ENCODE measurements at places on chromosomes 13 and 19. TPM values are rescaled to one million over a fixed set of nuclear protein-coding genes. Genes with fewer than 3 reads are reported as not detected.

PRR36 gene
- not detected for total RNA-seq

EXOC3L2 gene
- total RNA-seq, result 0.73 TPM

FLT3 gene
- total RNA-seq, result 1.6 TPM

NLRP5 gene
- not detected for total RNA-seq

CYP4F12 gene
- total RNA-seq, result 31.9 TPM

SOX21 gene
- 2.9 TPM for total RNA-seq

PGLYRP2 gene
- not detected for total RNA-seq

SKA3 gene
- total RNA-seq, result 2.3 TPM

- H3K27me3 ChIP-seq, result no peaks in the 10 kb centered on the region
- H3K36me3 ChIP-seq, result peaks cover 100% of the 10 kb centered on the region
- H3K27ac ChIP-seq, result no peak overlapping the region
- no peak overlapping the region for H3K4me3 ChIP-seq
- no peak for DNase-seq
Observed at GRCh38 chr19:2228157-2229030, 7.7 kb downstream of the PLEKHJ1 start.

DNA sequence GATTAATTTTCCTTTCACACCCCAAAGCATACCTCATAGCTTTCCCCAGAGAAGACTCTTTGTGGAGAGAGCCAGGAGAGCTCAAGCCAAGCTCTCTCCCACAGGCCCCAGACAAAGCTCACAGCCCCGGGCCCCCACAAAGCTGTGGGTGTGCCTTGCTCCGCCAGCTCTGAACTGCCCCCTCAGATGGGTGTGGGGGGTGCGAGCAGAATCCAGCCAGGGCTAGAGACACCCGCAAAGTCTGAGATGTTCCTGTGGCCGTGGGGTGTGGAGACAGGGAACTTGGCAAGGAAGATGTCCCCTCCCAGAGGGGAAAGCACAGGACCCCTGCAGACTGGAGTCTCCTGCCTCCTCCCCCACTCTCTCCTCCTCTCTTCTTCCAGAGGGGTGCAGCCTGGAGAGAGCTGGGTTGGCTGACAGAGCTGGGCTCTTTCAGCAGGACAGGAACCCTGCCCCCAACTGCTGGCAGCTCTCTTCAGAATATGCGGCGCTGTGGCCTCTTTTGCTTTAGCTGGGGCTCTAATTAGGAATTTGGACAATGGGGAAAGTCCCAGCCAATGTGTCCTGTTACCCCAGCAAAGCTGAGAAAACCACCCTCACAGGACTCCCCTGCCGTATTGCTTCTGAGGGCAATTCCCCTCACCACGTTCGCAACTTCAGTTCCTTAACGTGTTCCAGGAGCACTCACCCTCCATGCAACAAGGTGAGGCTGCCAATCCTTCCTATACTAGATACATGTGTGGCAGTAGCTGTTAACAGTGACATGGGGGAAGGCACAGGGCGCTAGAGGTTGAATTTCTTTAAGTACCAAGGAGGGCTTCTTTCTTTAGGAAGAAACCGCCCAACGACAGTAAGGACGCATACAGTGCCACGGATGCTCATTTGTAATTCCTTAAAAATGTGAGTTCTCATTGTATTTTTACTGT, 170.0 kb downstream of the COL4A1 start:
- DNase-seq, result peak; percentile 38
- peak overlapping the region; percentile 86 for H3K27ac ChIP-seq
- H3K27me3 ChIP-seq, result no peaks in the 10 kb centered on the region
- no peaks in the 10 kb centered on the region for H3K36me3 ChIP-seq
- no peak overlapping the region for H3K4me3 ChIP-seq

DNA sequence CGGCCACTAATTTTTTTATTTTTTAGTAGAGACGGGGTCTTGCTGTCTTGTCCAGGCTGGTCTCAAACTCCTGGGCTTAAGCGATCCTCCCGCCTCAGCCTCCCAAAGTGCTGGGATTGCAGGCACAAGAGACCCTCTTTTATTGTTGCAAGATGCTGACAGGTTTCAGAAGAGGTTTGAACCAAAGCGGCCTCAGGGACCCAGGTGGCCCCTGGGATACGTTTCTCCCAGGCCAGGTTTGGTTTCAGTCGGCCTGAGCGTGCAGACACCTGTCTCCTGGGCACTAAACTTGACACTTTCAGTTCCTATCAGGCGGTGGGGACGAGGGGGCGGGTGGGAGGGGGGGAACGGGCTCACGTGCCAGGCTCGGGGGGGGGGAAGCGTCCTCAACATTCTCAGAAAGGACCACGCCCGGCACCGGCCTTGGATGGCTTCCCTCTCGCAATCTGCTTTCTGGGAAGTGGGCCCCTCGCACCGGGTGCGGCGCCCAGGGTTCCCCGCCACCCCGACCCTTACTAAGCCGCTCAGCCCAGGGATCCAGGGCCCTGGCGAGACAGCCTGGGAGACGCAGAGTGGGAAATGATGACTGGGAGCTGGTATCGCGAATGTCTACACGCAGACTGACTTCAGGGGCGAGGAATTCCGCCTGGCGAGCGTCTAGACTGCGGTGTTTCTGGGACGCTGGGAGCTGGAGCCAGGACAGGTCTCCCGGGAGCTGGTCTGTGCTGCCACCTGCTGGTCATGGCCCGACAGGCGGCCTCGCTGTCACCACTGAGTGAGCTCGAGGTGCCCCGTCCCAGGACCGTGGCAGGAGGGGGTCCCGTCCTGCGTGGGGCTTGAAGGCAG, 91.6 kb downstream of the GNG7 start:
- H3K4me1 ChIP-seq, result peaks cover 15% of the 10 kb centered on the region
- DNase-seq, result peak; percentile 96
- H3K27ac ChIP-seq, result peak overlapping the region; percentile 87
- H3K36me3 ChIP-seq, result no peaks in the 10 kb centered on the region
- no peaks in the 10 kb centered on the region for H3K27me3 ChIP-seq

DNA sequence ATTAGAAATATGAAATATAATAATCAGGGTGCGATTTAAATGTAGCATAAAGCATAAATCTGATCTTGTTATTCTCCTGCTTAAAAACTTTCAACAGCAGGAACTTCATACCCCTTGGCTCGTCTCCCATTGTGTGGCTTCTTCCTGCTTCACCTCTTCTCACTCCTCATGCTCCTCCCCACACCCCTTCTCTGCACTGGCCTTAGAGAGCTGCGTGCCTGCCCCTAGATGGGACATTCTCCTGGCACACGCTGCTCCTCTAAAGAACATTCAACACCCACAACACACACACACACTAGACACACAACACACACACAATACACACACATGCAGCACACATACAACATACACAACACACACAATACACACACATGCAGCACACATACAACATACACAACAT, 104.6 kb upstream of the RAP2A start:
- H3K36me3 ChIP-seq, result peaks cover 2% of the 10 kb centered on the region
- no peak overlapping the region for H3K27ac ChIP-seq
- no peaks in the 10 kb centered on the region for H3K27me3 ChIP-seq
- peaks cover 77% of the 10 kb centered on the region for H3K4me1 ChIP-seq

DNA sequence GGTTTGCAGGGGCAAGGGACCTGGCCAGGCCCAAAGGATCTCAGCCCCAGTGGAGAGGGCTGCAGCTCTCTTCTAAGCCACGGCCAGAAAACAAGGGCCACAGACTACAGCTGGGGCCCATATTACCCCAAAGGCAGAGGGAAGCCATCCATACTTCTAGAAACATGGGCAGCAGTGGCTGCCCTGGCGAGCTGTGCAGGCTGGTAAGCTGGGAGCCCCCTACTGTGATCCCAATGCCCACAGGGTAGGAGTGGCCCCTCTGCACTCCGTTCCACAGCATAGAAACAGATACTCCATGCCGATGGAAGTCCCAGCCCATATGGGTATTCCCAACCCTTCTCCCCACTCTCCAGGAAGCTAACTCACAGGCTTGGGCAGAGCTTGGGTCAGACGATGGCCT, 25.1 kb downstream of the VSTM2B start:
- no peaks in the 10 kb centered on the region for H3K36me3 ChIP-seq
- no peaks in the 10 kb centered on the region for H3K4me1 ChIP-seq
- H3K27ac ChIP-seq, result no peak overlapping the region
- peaks cover 43% of the 10 kb centered on the region for H3K27me3 ChIP-seq
- peak; percentile 7 for DNase-seq

DNA sequence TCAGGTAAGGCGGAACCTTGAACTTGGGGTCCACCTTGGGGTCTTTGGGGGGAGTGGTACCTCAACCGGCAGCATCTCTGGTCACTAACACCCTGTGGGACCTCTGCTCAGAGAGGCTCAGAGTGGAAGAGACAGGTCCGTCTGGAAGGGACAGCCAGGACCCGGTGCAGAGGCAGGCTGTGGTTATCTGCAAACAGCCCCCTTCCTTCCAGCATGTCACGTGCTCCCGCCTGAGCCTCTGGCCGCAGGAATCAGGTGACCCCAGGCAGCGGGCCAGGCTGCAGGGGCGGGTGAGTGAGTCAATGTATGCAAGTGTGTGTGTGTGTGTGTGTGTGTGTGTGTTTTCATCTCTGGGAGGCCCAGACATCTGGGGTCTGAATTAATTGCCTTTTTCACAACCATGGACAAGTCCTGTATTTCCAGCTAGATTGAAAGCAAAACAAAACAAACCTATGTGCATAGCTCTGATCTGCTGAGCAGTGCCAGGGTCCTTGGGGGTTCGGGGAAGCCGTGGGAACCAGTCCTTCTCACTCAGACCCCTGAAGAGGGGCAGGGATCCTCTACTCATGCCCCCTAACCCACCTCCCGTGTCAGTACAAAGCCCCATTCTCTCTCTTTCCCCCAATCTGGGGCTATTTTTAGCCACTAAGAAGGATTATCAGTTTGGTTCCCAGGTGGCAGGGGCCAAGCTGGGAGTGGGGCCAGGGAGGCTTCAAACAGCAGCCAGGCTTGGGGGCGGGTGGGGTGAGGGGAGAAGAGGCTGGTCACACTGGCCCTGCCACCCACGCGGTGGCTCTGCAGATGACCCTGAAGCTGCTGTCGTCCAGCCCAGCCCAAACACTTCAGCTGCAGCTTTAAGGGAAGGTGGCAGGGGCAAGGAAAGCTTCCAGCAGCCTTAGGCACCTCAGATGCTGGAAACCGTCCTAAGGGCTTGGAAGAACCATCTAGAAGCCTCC, 31.4 kb downstream of the CERS4 start:
- no peak overlapping the region for H3K4me3 ChIP-seq
- peaks cover 17% of the 10 kb centered on the region for H3K4me1 ChIP-seq
- peak overlapping the region; percentile 73 for H3K27ac ChIP-seq
- no peaks in the 10 kb centered on the region for H3K36me3 ChIP-seq
- peak; percentile 94 for DNase-seq

GRCh38 chr13:61255040-61255796, 160.4 kb downstream of the PCDH20 start:
- no peak overlapping the region for H3K4me3 ChIP-seq
- no peak for DNase-seq
- no peaks in the 10 kb centered on the region for H3K27me3 ChIP-seq
- no peaks in the 10 kb centered on the region for H3K4me1 ChIP-seq
- H3K27ac ChIP-seq, result no peak overlapping the region

DNA sequence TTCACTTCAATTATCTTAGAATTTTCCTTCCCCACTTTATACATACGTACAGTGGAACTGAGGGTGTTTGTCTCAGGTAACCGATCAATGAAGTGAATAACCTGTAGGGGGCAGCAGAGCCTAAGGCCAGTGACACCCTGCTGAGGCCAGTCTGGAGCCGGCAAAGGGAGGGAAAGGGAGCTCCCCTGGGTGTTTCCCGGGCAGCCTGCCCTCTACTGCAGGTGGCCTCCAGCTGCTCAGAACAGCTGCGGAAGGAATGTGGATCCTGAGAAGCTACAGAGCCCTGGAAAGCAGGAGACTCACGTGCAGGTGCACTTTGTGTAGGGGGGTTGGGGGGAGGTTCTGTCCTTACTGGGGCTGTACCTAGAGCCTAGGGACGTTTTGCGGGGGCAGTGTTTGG, 832 bp upstream of the ZNF491 start:
- H3K36me3 ChIP-seq, result no peaks in the 10 kb centered on the region
- peak; percentile 97 for DNase-seq
- no peaks in the 10 kb centered on the region for H3K27me3 ChIP-seq
- peak overlapping the region; percentile 30 for H3K27ac ChIP-seq
- H3K4me1 ChIP-seq, result peaks cover 22% of the 10 kb centered on the region
- H3K4me3 ChIP-seq, result no peak overlapping the region

DNA sequence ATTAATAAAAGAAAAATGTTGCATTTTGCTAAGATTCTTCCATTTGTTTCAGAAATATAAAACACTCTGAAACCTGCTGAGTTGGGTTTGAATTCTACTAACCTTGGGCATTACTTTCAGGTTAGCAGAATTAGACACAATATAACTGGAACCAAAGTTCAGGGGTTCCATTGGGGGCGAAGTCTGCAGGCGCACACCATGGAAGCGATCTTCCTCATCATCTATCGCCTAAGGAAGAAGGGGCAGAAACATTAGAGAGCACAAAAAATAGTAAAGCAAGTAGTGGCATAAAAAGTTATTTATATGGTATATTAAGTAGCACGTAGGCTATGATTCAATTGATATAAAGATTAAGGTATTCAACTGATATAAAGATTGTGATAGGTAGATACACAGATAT, 34.1 kb downstream of the CARD8 start:
- peaks cover 81% of the 10 kb centered on the region for H3K36me3 ChIP-seq
- no peak for DNase-seq
- no peaks in the 10 kb centered on the region for H3K4me1 ChIP-seq
- H3K4me3 ChIP-seq, result no peak overlapping the region
- no peaks in the 10 kb centered on the region for H3K27me3 ChIP-seq

DNA sequence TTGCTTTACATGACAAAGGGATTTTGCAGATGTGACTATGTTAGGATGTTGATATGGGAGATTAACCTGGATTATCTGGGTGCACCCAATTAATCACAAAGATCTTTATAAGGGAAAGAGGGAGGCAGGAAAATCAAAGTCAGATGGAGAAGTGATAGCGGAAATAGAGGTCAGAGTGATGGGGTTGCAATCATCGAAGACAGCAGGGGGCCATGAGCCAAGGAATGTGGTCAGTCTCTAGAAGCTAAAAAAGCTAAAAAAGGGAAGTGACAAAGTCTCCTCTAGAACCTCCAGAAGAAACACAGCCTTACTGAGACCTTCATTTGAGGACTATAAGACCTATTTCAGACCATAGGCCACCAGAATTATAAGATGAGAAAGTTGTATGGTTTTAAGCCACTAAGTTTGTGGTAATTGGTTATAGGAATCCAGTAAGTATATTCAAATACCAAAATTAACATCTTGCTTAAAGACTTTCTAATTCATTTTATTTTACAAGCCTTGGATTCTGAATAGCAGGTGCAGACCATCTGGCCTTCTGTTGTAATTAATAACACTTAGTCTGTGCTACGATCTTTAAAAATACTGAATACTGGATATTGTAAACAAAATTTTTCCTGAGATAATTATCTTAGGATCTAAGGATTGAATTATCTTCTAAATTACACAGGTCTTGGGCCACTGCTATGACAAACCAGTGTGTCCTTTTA, 493.4 kb upstream of the PCDH20 start:
- no peaks in the 10 kb centered on the region for H3K27me3 ChIP-seq
- H3K4me1 ChIP-seq, result no peaks in the 10 kb centered on the region
- no peak overlapping the region for H3K4me3 ChIP-seq
- H3K36me3 ChIP-seq, result no peaks in the 10 kb centered on the region

DNA sequence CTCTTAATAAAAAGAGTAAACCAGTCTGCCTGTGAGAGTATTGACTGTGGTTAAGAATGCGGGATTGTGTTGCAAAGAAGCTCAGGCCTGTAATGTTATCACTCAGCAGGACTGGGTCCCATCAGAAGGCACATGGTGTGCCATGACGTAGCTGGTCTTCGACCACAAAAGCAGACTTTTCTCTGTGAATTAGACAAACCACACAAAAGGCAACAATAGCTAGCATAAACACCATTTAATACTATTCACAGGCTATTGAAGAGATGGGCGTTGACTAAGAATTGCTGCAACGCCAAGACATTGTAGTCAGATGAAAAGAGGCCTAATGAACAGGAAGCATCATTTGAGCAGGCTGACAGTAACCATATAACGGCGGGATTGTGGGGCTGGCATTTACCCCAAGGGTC, 235.6 kb upstream of the SOX21 start:
- peaks cover 12% of the 10 kb centered on the region for H3K27me3 ChIP-seq
- no peak for DNase-seq
- H3K4me3 ChIP-seq, result no peak overlapping the region
- H3K27ac ChIP-seq, result no peak overlapping the region

All from stomach (tissue), 19 donors.